ENCODE measurements at places on chromosomes 5 and 9. TPM values are rescaled to one million over a fixed set of nuclear protein-coding genes. Genes with fewer than 3 reads are reported as not detected.
A peak's percentile ranks its signal among the peaks of the same experiment; 100 is the strongest.

DNA sequence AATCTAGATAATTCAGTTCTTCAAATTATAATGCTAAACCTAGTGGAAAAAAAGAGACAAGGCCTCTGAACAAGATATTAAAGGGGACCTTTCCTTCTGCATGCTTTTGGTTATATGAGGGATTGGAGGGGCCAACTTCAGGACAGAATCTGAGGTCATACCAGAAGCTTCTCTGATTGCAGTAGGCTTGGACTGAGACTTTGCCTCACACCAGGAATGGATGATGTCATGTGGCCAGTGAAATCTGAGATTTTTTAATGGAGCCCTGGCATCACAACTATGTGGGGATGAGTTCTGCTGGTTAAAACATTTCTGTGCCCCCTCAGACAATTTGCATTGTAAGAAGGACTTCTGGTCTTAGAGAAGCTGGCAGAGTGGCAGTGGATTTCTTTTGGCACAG lies 88.6 kb downstream of the ANGPTL2 start:
- ATAC-seq: no peak

GRCh38 chr5:134226441-134227192 lies 744 bp upstream of the PPP2CA start:
- ATAC-seq: no peak

Gene DMRT2
- 0.27 TPM for total RNA-seq

DNA sequence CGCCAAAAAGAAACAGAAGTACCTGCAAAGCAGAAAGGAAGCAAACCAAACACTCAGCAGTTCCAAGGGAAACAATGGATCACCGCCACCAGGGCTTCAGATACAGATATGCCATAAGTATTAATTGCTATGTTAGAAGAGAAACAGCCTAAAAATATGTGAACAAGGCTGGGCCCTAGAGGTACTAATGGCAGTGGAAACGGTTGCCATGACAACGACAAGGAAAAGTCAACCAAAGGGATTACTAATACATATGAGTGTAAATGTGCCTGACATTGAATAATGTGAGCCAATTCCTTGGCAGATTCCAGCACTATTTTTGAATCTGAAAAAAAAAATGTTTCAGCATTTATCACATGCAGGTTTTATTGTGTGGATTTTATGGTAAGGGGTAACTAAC lies 75.0 kb downstream of the CAVIN4 start:
- ATAC-seq: peak; percentile 74

GRCh38 chr5:163361450-163361849 lies 75.9 kb upstream of the CCNG1 start:
- ATAC-seq: no peak

GRCh38 chr9:17134396-17135294 lies at the start of gene CNTLN:
CNTLN (plus strand) TSS chr9:17135040; CDS start chr9:17135066, 26 bp downstream.
- peak; percentile 88 for ATAC-seq

Gene NOXA1
- total RNA-seq: 2.1 TPM

Gene SPAG8
- 4.5 TPM for total RNA-seq

Measured in motor neuron (in vitro differentiated cells).